ENCODE measurements at places on chromosomes 1 and 21.

- DNase-seq = no peak
Measured at GRCh38 chr1:78281580-78281979, 209.2 kb upstream of the PTGFR start.

DNA sequence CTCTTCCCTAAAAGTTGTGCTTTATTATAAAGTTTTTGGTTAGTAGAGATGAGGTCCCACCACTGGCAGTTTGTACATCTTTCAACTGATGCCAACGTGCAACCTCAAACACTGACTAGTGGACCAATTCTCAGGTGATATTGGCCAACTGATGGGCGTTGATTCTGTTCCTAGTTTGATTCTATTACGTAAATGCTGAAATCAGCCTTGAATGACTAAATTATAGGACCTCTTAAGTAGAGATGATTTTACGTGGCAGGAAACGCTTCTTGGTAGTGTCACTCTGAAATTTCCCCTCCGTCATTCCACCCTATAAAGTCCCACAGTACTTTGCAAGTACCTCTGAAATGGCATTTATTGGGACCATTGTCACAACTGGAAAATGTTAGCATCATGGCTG, 8.8 kb upstream of the FNDC7 start:
- DNase-seq = no peak

GRCh38 chr1:94986783-94987182, 59.9 kb upstream of the CNN3 start:
- DNase-seq = no peak

DNA sequence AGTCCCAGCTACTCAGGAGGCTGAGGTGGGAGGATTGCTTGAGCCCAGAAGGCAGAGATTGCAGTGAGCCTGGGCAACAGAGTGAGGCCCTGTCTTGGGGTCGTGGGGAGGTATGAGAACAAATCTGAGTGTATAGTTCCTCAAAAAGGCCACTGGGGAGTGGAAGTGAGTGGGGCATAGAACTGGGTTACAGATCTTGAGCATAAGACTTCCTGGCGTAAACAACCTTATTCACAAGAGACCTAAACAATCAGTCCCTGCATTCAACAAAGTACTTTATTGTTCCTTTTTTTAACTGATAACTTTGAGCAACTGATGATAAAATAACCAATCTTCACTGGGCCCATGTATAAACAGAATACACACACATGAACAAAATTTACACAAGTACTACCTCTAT, 72.7 kb upstream of the MUTYH start:
- DNase-seq = no peak

DNA sequence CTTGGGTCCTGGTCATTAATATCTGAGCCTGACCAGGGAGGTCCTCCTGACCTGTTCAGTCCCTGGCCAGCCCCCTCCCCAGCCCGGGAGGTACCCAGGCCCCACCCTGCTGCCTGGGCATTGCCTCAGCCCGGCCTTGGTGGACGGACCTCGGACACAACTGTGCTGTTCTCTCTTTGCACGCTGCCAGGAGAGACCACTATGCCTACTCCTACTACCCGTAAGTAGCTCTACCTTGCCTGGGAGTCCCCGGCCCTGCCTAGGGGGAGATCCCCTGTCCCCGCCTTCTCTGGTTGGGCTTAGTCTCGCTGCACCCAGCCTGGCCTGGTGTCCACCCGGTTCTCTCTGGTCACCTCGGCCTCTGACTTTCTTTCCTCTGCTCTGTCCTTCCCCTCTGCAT, 53.2 kb downstream of the PTPRU start:
- DNase-seq = no peak

All from left ventricle myocardium superior (tissue), 1 donor.